ENCODE measurements at places on chromosomes 13 and 19. TPM values are rescaled to one million over a fixed set of nuclear protein-coding genes. Genes with fewer than 3 reads are reported as not detected.

- no peaks in the 10 kb centered on the region for H3K36me3 ChIP-seq
- H3K4me1 ChIP-seq, result no peaks in the 10 kb centered on the region
- DNase-seq, result no peak
- no peaks in the 10 kb centered on the region for H3K27me3 ChIP-seq
- H3K27ac ChIP-seq, result no peak overlapping the region
Measured at GRCh38 chr13:108496362-108497210, 132.8 kb upstream of the MYO16 start.

- H3K4me3 ChIP-seq, result no peak overlapping the region
- DNase-seq, result no peak
- no peaks in the 10 kb centered on the region for H3K4me1 ChIP-seq
- H3K27me3 ChIP-seq, result no peaks in the 10 kb centered on the region
Measured at GRCh38 chr13:43200736-43201135, 177.3 kb downstream of the DNAJC15 start.

- H3K36me3 ChIP-seq, result no peaks in the 10 kb centered on the region
- no peaks in the 10 kb centered on the region for H3K4me1 ChIP-seq
- no peak overlapping the region for H3K4me3 ChIP-seq
- no peak for DNase-seq
Measured at GRCh38 chr19:33403973-33404304, 30.4 kb downstream of the CEBPG start.

DNA sequence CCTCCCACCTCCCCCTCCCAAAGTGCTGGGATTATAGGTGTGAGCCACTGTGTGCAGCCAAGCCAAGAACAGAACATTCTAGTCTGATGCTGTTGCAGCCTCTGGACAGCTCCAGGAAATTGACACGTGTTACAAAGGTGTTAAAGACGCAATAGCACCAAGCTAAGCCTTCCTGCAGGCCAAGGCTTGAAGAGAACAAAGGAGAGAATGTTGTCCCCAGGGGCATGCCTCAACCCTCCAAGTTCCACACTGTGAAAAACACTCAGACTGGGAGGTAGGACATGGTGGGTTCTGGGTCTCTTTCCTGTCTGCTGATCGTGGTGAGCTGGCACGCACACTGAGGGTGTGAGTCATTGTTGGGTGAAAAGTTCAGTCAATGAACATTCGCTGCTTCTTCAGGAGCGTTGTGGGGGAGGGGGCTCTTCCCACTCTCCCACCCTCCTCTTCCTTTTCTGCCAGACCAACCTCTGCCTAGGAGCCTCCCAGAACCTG is 5.3 kb upstream of the PTPRS start:
- no peaks in the 10 kb centered on the region for H3K27me3 ChIP-seq
- H3K36me3 ChIP-seq, result no peaks in the 10 kb centered on the region
- H3K4me3 ChIP-seq, result no peak overlapping the region
- no peak for DNase-seq

DNA sequence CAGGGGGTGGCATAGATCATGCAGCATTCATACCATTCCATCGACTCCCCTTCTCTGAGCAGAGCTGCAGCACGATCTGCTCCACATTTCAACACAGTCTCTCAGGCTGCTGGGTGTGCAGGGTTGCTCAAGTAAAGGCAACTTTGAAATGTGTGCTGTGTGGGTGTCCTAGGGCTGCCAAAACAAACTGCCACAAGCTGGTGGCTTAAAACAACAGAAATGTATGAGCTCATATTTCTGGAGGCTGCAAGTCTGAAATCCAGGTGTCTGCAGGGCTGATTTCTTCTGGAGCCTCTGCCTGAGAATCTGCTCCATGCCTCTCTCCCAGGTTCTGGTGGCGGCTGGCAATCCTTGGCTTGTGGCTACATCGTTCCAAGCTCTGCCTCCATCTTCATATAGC is 63.7 kb upstream of the WDFY2 start:
- no peak overlapping the region for H3K4me3 ChIP-seq
- H3K27ac ChIP-seq, result no peak overlapping the region
- no peaks in the 10 kb centered on the region for H3K4me1 ChIP-seq
- no peak for DNase-seq
- H3K36me3 ChIP-seq, result no peaks in the 10 kb centered on the region

- no peaks in the 10 kb centered on the region for H3K27me3 ChIP-seq
- DNase-seq, result no peak
- no peak overlapping the region for H3K27ac ChIP-seq
Measured at GRCh38 chr13:95874286-95874685, 178.9 kb downstream of the UGGT2 start.

GRCh38 chr13:28494504-28494777 is 487 bp downstream of the FLT1 start:
- H3K36me3 ChIP-seq, result no peaks in the 10 kb centered on the region
- no peak for DNase-seq
- no peak overlapping the region for H3K27ac ChIP-seq
- no peaks in the 10 kb centered on the region for H3K27me3 ChIP-seq
- no peaks in the 10 kb centered on the region for H3K4me1 ChIP-seq

DNA sequence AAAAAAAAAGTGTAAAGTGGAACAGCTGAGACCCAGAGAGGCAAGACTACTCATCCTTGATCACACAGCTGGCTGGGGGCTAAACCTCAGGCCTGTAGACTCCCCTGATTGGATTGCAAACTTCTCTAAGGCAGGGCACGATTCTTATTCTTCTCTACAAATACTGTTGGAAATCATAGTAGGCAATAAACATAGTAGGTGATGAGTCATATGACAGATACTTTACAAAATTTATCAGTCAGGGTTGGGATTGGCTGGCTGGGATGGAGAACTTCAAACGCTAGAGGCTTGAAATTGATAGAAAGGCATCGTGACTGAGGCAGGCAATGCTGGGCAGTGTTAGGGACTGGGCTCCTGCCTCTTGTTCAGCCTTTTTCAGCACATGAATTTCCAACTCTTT is 5.9 kb upstream of the MATK start:
- no peaks in the 10 kb centered on the region for H3K27me3 ChIP-seq
- no peak for DNase-seq
- no peak overlapping the region for H3K4me3 ChIP-seq
- no peaks in the 10 kb centered on the region for H3K4me1 ChIP-seq
- H3K36me3 ChIP-seq, result no peaks in the 10 kb centered on the region

GRCh38 chr13:113813749-113814434 is 50.0 kb downstream of the GAS6 start:
- H3K27me3 ChIP-seq, result no peaks in the 10 kb centered on the region
- H3K27ac ChIP-seq, result no peak overlapping the region
- no peak overlapping the region for H3K4me3 ChIP-seq
- no peaks in the 10 kb centered on the region for H3K36me3 ChIP-seq
- no peak for DNase-seq

- no peaks in the 10 kb centered on the region for H3K4me1 ChIP-seq
- H3K27me3 ChIP-seq, result no peaks in the 10 kb centered on the region
- DNase-seq, result peak; percentile 92
- no peak within 1 kb of the TSS for H3K27ac ChIP-seq
Measured at GRCh38 chr19:41426952-41427646, at the start of gene B3GNT8. TSS of gene B3GNT8 (minus strand) at chr19:41427374. CDS start at chr19:41426778, 596 bp downstream.

GRCh38 chr19:6069268-6069791 is 41.0 kb downstream of the RFX2 start:
- H3K36me3 ChIP-seq, result no peaks in the 10 kb centered on the region
- DNase-seq, result no peak
- H3K4me3 ChIP-seq, result no peak overlapping the region
- no peaks in the 10 kb centered on the region for H3K27me3 ChIP-seq
- peak overlapping the region; percentile 100 for H3K27ac ChIP-seq

DNA sequence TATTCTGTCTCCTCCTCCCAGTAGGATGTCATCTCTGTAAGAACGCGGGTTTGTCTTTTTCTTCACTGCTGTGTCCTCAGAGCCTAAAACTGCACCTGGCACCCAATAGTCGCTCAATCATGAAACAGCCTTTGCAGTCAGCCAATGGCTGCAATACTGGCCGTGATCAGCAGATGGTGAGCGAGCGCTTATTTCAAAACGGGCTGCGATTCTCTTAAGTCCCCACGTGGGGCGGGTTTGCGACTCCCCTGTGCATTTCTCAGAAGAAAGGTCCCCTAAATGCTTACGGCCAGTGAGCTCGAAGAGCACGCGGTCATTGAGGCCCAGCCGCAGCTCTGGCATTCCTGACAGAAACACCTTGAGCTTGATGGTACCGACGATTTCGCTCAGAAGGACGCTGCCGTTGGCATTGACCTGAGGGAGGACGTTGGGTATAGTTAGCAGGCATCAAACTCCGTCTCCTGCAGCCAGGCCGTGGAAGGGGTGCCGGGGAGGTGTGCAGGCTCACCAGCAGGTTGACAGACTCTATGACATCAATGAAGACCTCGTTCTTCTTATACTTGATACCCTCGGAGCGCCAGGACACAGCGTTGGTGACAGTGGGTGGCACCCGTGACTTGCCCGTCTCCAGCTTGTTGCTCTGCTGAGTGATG is 6.0 kb downstream of the AP1M2 start:
- no peak overlapping the region for H3K27ac ChIP-seq
- H3K4me1 ChIP-seq, result no peaks in the 10 kb centered on the region
- peak; percentile 95 for DNase-seq
- H3K36me3 ChIP-seq, result no peaks in the 10 kb centered on the region
- no peak overlapping the region for H3K4me3 ChIP-seq

- H3K27me3 ChIP-seq, result no peaks in the 10 kb centered on the region
- H3K27ac ChIP-seq, result no peak overlapping the region
- H3K36me3 ChIP-seq, result no peaks in the 10 kb centered on the region
- DNase-seq, result no peak
- no peak overlapping the region for H3K4me3 ChIP-seq
- H3K4me1 ChIP-seq, result no peaks in the 10 kb centered on the region
Measured at GRCh38 chr19:32220951-32221350, 124.5 kb upstream of the ZNF507 start.

- no peaks in the 10 kb centered on the region for H3K4me1 ChIP-seq
- DNase-seq, result no peak
- H3K27ac ChIP-seq, result no peak overlapping the region
- peaks cover 11% of the 10 kb centered on the region for H3K36me3 ChIP-seq
Measured at GRCh38 chr13:109751477-109751876, 34.9 kb downstream of the IRS2 start.

GRCh38 chr13:51776179-51776578 is 27.8 kb downstream of the DHRS12 start:
- no peak overlapping the region for H3K27ac ChIP-seq
- DNase-seq, result no peak
- no peaks in the 10 kb centered on the region for H3K27me3 ChIP-seq
- H3K36me3 ChIP-seq, result no peaks in the 10 kb centered on the region
- H3K4me3 ChIP-seq, result no peak overlapping the region
- no peaks in the 10 kb centered on the region for H3K4me1 ChIP-seq

DNA sequence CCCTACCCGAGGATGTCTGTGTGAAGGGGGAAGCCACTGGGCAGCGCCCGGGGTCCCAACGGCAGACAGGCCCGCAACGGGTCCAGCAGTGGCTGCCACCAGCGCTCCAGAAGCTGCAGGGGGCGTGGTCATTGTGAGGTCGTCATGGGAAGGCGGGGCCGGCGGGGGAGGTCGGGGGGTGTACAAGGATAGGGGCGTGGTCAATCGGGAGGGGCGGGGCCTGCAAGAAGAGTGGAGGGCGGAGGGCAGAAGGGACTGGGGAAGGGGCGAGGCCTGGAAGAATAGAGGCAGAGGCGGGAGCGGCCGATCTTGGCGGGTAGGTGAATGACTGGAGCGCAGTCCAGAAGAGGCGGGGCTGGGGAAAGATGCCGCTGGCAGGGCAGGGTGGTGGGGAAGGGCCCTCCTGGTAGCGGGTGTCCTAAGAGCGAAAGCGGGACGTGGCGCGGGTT is 4.4 kb downstream of the FUZ start:
- no peaks in the 10 kb centered on the region for H3K27me3 ChIP-seq
- H3K27ac ChIP-seq, result peak overlapping the region; percentile 37
- peak overlapping the region; percentile 41 for H3K4me3 ChIP-seq
- H3K4me1 ChIP-seq, result no peaks in the 10 kb centered on the region

GRCh38 chr19:21151460-21151859 is 9.6 kb downstream of the ZNF431 start:
- H3K27me3 ChIP-seq, result no peaks in the 10 kb centered on the region
- H3K4me1 ChIP-seq, result no peaks in the 10 kb centered on the region
- no peak for DNase-seq

DNA sequence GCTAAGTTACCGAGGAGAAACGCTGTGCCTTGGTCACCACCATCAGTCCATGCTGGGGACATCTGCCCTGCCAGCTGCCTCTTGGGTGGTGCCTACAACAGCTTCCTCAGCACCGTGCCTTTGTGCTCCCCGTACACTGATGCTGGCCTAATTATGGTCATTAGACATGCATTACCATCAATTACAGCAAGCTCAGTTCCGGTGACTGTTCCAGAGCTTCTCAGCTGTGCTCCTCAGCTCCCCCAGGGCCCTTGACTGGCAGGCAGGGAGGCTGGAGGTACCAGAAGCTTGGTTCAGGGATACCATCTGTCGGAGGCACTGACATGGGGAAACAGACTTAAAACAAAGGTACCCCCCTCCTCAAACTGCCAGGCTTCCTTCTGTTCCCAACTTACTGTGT is 40.2 kb downstream of the CILP2 start:
- H3K36me3 ChIP-seq, result no peaks in the 10 kb centered on the region
- H3K4me3 ChIP-seq, result no peak overlapping the region
- no peaks in the 10 kb centered on the region for H3K27me3 ChIP-seq
- no peak for DNase-seq

GRCh38 chr19:43690444-43690843 is 20.5 kb upstream of the PLAUR start:
- no peak overlapping the region for H3K27ac ChIP-seq
- H3K4me3 ChIP-seq, result no peak overlapping the region
- H3K27me3 ChIP-seq, result no peaks in the 10 kb centered on the region

- H3K4me3 ChIP-seq, result no peak overlapping the region
- no peaks in the 10 kb centered on the region for H3K36me3 ChIP-seq
- DNase-seq, result no peak
- H3K27me3 ChIP-seq, result no peaks in the 10 kb centered on the region
- H3K27ac ChIP-seq, result no peak overlapping the region
Measured at GRCh38 chr13:90808838-90809237, 538.6 kb upstream of the MIR17HG start.

DNA sequence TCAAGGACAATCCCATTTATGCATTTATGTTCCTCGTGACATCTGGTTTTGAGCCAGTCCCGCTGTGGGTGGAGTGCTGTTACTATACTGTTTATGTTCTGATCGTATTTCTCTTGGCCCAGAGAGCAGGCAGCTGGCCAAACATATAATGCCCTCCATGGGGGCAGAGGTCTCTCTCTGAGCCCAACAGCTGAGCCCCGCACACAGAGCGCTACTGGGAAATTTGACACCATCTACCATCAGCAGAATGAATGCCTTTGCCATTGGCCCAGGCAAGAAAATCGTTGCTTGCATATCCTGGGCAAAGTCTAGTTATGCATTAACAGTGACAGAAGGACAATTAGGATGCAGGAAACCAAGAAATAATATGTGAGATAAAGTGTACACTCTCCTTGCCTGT is 126.8 kb upstream of the CACNA1A start:
- DNase-seq, result no peak
- H3K4me1 ChIP-seq, result no peaks in the 10 kb centered on the region
- H3K27ac ChIP-seq, result no peak overlapping the region
- no peaks in the 10 kb centered on the region for H3K27me3 ChIP-seq

- no peaks in the 10 kb centered on the region for H3K36me3 ChIP-seq
- no peak overlapping the region for H3K4me3 ChIP-seq
- H3K27me3 ChIP-seq, result no peaks in the 10 kb centered on the region
Measured at GRCh38 chr19:7227735-7228134, 66.5 kb downstream of the INSR start.

- H3K4me1 ChIP-seq, result no peaks in the 10 kb centered on the region
- H3K27me3 ChIP-seq, result no peaks in the 10 kb centered on the region
- H3K4me3 ChIP-seq, result peak overlapping the region; percentile 93
- peak; percentile 92 for DNase-seq
- H3K36me3 ChIP-seq, result no peaks in the 10 kb centered on the region
Measured at GRCh38 chr13:52617070-52618060, 24.9 kb upstream of the HNRNPA1L2 start.

The F2RL3 gene
- 0.78 TPM for total RNA-seq

The SLAIN1 gene
- total RNA-seq, result 8.3 TPM

The C1QTNF9B gene
- 0.93 TPM for total RNA-seq

The SCGB2B2 gene
- total RNA-seq, result 0.75 TPM

The PCSK4 gene
- total RNA-seq, result 3.1 TPM

The DKKL1 gene
- total RNA-seq, result not detected

Data from aorta (tissue), 5 donors.